Esophagus muscularis mucosa (tissue), 4 donors: ENCODE measurements at places on chromosomes 16 and 17. TPM values are rescaled to one million over a fixed set of nuclear protein-coding genes. Genes with fewer than 3 reads are reported as not detected.

DNA sequence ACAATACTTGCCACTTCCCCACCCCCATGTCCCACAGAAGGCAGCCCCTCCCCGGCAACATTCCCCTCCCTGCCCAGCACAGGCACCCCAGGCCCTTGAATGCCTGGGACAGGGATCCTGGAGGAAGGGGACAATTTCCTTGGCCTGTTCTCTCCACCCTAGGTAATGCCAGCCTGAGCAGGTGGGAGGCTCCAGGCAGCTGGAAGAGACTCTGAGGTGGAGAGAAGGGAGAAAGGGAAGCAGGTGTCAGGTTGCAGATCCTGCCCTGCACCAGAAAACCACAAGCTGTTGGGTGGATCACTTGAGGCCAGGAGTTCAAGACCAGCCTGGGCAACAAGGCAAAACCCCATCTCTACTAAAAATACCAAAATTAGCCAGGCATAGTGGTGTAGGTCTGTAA is 8.9 kb downstream of the MPP2 start:
- no peak for DNase-seq

GRCh38 chr16:50735629-50736122 is 6.2 kb upstream of the CYLD start:
- peak; percentile 34 for DNase-seq

Gene SSTR5
- not detected for total RNA-seq

DNA sequence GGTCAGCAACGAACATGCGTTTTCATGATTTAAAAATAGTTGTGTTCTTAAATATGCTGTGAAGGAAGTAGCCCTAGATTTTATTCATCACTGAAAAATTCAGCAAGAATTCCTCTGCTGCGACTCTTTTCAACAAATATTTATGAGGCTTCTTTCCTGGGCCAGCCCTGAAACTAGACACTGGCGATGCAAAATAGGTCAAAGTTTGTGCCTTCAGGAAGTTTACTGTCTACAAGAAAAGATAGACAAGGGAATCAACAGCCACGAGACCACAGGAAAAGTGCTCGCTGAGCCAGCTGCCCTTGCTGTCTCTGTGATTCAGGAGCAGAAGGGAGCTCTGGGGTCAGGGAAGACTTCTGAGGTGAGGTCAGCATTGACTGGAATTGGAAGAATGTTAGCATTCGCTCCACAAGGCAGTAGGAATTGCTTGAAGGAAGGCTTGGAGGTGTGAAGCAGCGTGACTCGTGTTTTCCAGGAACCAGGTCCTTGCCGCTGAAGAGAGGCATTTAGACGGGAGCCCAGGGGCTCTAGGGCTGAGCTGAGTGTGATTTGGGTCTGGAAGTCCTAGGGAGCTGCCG is 1.9 kb upstream of the RPL26 start:
- DNase-seq: no peak

GRCh38 chr17:3527896-3528295 is 29.7 kb downstream of the TRPV3 start:
- DNase-seq: no peak

Gene CIITA
- 11.2 TPM for total RNA-seq

Gene HSD17B2
- not detected for total RNA-seq

DNA sequence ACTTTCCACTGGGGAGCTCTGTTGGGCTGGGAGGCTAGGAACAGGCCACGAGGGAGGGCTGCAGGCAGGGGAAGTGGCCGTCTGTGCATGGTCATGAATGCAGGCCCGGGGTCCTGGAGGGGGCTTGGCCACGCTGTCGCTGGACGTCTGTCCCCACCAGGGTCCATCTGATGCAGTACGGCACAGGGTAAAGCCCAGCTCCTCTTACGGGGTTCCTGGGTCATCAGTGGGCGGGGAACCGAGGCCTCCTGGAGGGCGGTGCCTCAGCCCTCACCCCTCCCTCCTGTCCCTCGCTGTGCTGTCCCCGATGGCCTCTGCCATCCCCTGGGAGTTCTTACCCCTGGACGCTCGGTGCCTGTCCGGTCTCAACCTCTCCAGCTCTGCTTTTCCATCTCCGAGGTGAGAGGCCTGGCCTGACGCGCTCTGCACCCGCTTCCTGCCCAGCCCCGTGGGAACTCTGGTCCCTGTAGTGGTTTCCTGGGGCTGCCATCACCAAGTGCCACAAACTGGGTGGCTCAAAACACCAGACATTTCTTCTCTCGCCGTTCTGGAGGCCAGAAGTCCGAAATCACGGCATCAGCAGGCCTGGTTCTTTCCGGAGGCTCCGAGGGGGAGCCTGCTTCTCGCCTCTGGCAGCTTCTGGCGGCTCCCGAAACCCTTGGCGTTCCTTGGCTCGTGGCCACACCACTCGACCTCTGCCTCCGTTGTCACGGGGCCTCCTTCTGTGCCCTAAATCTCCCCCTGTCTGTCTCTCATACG is 182.8 kb downstream of the SEC14L1 start:
- DNase-seq: no peak

DNA sequence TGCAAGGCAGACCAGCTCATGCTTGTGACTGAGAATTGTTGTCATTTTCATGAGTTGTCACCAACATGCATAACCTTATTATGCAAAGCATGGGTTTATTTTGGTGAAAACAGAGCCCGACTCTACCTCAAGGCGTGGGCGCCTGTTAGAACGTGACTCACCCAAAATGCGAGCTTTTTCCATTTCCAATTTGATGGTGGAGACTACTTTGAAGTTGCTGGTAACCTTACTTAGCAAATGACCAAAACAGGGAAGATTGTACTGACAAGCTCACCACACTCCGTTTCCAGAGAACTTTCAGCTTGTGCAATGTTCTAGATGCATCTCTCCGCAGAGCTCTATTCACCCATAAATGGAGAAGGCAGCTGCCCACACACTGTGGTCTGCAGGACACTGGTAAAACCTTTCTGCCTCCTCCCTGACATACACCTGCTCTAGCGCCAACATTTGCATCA is 284.5 kb downstream of the MAF start:
- DNase-seq: no peak

Gene TRIM65
- 35.7 TPM for total RNA-seq

Gene KRT12
- total RNA-seq: not detected

Gene SMPD3
- 0.32 TPM for total RNA-seq

Gene TBC1D3D
- total RNA-seq: not detected

Gene CA7
- total RNA-seq: not detected

Gene ZNF385C
- 0.39 TPM for total RNA-seq

Gene CES4A
- 2.7 TPM for total RNA-seq

DNA sequence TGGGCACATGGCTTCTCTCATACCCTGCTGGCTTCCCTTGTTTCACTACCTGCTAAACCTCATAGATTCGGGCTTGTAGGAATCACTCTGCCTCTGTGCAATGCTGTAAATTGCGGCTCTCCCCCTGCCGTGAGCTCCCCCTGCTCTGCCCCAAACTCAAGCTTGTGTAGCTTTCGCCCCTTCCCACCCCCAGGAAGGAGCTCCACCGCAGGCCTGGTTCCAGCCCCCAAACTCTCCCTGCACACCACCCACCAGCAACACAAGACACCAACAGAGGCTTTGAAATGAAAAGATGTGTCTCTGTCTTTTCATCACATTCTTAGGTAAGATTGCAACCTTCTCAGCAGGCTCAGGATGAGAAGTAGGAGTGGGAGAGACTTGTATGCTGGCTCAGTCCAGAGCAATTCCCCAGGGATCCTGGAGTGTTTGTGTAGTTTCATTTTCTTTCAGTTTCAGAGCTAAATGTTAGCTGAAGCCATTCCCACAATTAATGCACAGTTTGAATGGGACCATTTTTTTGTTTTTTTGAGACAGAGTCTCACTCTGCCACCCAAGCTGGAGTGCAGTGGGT is 14.2 kb downstream of the CX3CL1 start:
- no peak for DNase-seq

GRCh38 chr16:57527027-57527426 is 9.3 kb downstream of the CCDC102A start:
- DNase-seq: no peak

GRCh38 chr17:7460850-7461660 is 16.2 kb downstream of the CHRNB1 start:
- no peak for DNase-seq

DNA sequence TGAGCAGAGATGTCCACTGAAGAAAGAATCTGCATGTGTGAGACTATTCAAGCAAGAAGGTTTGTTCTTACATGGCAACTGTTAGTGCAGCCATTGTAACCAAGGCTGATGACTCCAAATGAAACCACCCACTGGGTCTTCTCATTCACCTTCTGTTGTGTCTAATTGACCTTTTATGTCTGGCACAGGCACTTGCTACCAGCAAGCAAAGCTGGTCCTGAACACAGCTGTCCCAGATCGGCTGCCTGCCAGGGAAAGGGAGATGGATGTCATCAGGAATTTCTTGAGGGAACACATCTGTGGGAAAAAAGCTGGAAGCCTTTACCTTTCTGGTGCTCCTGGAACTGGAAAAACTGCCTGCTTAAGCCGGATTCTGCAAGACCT is 3.6 kb downstream of the CDC6 start:
- no peak for DNase-seq

DNA sequence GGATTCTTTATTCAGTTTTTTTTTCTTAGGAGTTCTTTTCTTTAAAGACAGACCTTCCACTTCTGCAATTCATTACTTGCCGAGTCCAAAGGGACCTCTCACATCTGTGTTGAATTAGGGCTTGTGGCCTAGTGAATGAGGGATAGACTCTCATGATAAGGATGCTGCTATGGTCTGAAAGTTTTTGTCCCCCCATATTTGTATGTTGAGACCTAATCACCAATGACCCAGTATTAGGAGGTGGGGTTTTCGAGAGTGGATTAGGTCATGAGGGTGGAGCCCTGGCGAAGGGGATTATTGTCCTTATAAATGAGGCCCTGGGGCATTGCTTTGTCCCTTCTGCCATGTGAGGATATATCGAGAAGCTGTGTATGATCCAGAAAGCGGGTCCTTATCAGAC is 9.5 kb downstream of the KRT12 start:
- no peak for DNase-seq

DNA sequence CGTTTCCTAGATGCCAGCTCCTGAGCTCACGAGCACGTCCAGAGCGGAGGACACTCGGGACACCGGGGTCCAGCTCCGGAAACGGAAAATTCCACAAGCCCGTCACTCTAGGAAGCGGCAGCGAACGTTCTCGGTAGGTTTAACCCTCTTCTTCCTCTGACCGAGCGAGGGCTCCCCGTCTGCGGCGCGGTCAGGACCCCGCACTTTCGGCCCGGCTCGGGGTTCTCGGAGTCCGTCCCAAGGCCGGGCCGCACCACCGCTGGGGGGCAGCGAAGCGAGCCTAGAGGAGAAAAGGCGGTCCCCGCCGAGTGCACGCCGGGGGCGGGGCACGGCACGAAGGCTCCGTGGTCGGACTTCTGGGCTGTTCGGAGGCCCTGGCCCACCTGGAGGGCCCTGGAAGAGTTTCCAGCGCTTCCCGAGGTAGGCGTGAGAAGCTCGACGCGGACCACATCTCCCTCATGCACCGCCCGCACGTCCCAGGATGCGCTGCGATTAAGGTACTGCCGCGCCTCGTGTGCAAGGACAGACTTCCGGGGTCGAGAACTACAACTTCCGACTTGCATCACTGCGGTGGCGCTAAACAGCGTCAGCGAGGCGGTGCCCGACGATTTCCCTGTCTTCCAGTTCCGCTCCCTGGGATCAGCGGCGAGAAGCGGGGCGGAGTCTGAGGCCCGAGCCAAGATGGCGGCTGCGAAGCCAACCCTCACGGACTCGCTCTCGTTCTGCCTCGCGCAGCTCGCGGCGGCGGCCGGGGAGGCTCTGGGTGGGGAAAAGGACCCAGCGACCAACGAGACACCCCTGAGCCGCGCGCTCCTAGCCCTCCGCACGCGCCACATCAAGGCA is at the start of gene ARMC5:
TSS of gene ARMC5 (plus strand) at position 658 of the 843 bp plus-strand sequence. CDS start at position 682, 24 bp downstream.
- peak; percentile 99 for DNase-seq

GRCh38 chr16:58197314-58198012 is 443 bp downstream of the CSNK2A2 start:
- no peak for DNase-seq

DNA sequence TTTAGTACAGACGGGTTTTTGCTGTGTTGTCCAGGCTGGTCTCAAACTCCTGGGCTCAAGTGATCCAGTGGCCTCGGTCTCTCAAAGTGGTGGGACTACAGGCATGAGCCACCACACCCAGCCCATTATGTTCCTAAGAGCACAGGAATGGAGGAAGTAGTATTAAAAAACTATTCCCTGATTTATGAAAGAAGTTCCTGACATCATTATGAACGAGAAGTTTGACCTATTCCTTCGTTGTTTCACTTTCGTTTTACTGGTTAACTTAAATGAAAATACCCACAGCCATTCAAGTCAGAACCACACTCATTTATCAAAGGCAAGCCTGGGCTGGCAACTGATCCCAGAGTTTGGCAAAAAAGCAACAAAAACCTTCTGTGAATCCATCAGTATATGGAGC is 13.5 kb upstream of the CBX4 start:
- DNase-seq: no peak
